ENCODE measurements at places on chromosomes 12 and 14.

DNA sequence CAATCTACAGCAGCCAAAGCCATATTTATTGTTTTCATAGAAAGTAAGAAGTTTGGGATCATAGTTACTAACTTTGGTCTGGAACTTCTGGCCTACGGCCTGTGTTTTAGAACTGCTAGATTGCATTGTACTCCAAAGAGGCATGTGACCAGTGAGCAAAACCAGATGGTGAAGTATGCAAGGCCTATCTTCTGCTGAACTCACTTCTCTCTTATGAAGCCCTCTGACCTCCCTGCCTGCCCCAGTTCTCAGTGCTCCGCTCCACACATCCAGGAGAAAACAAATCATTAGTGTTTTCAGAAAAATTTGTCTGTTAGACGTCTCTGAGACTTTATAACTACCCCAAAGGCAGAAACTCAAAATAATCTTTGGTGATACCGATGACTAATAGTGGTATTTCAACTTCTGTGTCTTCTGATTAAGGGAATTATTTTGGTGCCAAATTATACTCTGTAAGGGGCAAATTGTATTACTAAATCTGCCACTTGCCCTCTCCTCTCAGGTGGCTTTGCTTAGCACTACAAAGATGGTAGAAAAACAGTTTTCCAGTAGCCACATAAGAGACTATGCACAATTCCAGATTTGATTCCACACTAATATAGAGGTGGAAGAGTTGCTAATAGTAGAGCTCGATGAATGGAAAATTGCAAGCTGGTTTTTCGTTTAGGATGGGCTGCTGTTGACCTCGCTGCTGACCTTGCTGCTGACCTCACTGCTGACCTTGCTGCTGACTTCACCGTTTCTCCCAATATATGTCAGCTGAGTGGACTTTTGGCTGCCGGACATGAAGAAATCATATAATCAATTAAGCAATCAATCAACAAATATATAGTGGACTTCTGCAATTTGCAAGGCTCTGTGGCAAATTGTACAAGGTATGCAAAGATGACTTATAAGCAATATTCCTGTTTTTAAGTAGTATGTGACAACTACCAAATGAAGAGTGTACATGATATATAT, 147.5 kb downstream of the KITLG start:
- DNase-seq, result no peak

DNA sequence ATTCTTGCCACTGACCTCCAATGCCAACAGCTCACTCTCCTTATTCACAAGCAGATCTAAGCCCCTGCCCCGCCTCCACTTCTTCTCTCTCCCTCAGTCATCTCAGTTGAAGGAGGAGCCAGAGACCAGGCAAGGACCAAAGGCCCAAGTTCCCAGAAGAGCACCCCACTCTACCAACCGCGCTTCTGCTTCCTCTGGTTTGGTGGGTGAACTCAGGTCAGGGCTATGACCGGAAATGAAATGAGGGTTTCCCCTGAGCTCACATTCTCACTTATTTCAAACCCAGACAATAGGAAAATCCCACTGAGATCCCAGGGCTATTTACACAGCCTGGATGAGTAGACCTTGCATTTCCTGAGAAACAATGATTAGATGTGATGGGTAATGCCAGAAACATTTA, 9.9 kb downstream of the DPF3 start:
- DNase-seq, result no peak

DNA sequence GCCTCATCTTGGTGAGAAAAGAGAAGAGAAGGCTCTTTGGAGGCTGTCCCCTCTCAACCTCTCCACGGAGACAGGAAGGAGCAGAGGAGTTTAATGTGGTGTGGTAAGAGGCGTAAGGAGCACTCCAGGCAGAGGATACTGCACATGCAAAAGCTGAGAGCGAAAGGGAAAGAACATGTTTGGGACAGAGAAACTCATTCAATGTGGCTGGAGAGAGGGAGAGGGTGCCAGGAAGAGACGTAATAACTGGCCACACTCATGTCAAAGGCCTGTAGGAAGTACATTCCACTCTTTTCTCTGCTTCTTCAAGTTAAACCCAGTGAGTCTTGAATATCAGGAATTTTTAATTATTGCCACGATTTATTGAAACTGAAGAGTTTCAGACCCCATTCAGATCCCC, 12.0 kb downstream of the VDR start:
- no peak for DNase-seq

DNA sequence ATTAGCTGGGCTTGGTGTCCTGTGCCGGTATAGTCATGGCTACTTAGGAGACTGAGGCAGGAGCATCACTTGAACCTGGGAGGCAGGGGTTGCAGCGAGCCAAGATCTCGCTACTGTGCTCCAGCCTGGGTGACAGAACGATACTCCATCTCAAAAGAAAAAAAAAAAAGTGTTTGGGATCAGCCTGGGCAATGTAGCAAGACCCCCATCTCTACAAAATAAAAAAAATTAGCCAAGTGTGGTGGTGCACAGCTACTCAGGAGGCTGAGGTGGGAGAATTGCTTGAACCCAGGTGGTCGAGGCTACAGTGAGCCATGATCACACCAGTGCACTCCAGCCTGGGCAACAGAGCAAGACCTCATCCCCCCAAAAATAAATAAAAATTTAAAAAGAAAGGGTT, 47.6 kb downstream of the PHETA1 start:
- DNase-seq, result no peak

- DNase-seq, result no peak
Observed at GRCh38 chr14:50839048-50839447, 8.1 kb upstream of the NIN start.

DNA sequence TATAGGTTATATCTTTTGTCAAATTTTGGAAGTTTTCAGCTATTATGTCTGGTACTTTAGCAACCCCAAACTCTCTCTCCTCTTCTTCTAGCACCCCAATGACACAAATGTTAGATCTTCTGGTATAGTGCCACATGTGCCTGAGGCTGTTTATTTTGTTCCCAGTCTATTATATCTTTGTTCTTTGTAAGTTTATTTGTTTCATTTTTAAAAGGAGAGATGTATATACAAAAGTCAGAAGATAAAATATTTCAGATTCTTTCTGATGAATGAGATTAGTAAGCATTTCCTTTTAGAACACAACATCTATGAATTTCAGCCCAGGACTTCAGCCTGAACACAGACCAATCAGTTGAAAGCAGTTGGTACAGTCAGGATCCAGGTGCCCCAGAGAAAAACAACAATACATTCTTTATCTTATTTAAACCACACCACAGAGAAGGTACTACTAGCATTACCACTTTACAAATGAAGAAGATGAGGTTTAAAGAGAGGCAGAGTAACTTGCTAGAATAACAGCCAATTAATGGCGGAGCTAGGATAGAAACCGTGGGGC, 114.1 kb upstream of the BTG1 start:
- no peak for DNase-seq

GRCh38 chr14:33516898-33517436, 433.9 kb downstream of the EGLN3 start:
- no peak for DNase-seq

DNA sequence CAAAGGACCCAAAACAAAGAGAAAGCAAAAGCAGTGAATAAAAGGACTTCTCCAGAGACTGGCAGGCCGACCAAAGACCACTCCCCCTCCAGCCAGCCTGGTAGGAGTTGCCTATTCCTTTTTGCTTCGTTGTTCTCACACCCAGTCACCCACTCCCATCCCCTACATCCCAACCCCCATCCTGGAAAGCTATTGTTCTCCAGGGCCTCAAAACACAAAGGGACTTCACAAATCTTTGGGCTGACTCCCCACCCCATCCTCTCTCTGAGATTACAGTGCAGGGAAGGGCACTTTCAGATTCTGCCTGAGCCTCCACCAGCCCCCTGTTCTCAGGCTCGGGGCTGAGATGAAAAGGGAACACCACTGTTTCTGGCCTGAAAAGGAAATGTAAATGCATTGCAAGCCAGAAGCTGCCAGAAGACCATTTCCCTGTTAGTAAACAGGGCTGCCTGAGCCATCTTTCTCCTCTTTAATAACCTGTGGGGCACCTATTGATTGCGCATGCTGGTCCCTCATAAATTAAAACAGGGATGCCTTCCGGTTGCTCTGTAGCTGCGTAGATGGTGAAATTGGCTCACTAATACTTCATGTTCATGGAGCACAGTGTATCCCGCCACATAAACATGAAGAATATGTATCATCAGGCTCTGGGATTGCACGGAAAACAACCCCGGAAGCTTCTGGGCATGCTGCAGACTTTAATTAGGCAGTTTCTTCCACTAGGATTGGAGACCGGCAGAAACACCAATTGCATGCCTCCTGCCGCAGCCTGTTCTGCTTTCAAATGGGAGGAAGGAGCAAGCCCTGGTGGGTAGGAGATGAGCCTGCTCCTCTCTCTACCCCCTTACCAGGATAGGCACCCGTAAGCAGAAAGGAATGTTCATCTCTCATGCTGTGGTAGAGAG, 130.3 kb upstream of the FUT8 start:
- DNase-seq, result no peak

DNA sequence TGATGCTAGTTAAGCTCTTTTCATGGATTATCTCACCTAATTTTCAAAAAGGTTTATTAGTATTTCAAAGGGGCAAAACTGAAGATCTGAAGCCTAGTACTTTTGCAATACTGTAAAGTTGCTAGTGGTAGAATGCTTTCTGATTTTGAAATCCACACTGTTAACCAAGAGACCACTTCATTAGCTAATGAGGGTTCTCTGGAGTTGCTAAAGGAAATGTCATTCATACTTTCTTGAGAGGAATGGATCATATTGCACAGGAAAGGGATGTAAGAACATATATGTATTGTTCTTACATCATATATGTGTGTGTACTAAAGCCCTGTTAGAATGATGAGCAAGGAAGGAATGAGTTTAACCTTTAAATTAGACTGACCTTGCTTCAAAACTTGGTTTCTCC, 39.0 kb upstream of the LDHB start:
- DNase-seq, result no peak

DNA sequence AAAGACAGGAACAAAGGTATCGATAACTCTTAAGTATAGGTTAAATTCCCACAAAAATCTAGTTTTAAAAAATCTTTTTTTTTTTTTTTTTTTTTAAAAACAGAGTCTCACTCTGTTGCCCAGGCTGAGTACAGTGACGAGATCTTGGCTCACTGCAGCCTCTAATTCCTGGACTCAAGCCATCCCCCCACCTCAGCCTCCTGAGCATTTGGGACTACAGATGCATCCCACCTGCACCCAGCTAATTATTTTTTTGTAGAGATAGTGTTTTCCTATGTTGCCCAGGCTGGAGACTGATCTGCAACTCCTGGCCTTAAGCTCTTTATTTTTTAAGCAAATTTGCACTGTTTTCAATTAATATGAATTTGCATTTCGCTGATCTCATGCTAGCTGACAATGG, 9.8 kb downstream of the PSEN1 start:
- no peak for DNase-seq

DNA sequence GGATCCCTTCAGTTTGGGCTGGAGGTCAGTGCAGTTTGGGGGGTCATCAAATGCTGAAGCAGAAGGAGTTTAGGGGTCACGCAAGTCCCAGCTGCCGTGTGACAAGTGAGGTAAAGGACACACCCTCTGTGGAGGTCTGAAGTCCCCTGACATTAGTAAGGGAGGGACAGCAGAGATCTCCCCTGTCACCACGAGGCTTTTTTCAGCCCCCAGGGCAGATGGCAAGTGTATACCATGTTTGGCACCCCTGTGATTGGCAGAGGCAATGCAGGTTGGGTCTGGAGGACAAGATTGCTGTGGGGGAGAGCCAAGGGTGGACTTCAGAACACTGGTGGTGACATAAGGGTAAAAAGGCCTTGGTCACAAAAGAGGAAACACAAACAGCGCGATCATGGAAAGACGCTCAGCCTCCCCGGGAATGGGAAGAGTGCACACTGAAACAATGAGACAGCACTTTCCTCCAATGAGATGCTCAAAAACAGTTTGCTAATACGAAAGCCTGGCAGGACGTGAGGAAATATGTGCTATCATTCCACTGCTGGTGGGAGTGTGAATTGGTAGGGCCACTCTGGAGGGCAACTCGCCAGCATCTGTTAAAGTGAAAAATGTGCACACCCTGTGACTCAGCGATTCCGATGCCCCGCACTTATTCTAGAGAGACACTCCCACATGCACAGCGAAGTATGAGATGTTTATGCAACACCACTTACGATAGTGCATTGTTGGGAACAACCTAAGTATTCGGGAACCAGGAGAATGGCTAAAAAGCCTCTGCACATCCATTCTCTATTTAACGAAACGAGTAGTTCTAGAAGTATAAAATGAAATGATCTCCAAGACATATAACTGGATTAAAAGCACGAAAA, 14.4 kb upstream of the CD27 start:
- DNase-seq, result no peak

GRCh38 chr14:60506462-60506984, 2.4 kb upstream of the SIX6 start:
- DNase-seq, result no peak

- no peak for DNase-seq
Observed at GRCh38 chr12:108686780-108687179, 44.5 kb downstream of the CORO1C start.

DNA sequence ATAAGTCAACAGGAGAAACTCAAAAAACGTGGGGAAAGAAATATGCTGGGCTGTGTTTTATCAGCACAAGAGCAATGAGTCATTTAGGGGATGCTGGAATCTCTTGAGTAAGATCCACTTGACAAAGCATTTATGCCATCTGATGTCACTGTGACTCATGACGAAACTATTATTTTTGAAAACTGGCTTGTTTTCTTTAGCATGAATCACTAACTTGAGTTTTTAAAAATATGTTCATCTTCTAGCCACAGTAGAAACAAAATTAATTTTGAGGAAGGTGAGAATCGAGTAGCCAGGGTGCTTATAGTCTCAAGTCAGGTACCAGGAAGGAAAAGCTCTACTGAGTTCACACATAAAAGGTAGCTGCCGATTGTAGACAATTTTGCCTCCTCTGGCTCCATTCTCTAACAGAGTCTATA, 456.2 kb upstream of the MGAT4C start:
- peak; percentile 9 for DNase-seq

DNA sequence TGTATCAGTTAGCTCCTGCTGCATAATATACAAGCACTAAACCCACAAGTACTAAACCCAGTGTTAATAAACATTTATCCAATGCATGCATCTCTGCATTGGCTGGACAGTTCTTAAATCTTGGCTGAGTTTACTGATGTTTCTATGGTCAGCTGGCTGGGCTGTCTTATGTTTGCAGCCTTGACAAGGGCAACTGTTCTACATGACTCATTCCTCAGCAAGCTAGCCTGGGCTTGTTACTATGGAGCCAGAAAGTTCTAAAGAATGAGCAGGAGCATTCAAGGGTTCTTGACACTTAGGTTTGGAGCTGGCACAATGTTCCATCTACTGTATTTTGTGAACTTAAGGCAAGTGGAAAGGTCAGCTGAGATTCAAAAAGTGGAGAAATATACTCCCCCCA, 199.1 kb downstream of the GLT1D1 start:
- no peak for DNase-seq

- no peak for DNase-seq
Observed at GRCh38 chr12:25806271-25806670, 152.2 kb upstream of the RASSF8 start.
